ENCODE measurements at places on chromosomes 7 and 10. TPM values are rescaled to one million over a fixed set of nuclear protein-coding genes. Genes with fewer than 3 reads are reported as not detected.

DNA sequence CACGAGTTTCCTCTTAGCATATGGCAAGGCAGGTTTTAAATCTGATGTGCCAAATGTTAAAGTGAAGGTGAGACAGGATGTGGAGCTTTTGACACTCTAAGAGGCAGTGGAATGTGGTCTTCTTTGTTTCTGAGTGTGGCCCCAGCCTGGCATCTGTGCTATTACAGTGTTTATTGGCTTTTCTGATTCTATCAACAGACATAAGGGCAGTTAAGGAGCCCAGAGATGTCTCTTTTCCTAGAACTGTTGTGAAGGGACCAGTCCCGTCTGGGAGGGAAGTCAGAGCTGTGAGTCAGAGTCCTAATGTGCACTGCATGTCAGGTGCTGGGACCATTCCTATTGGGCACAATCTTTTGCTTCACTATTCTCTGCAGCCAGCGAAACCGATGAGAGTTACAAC lies 32.5 kb downstream of the TRUB1 start:
- DNase-seq: no peak

DNA sequence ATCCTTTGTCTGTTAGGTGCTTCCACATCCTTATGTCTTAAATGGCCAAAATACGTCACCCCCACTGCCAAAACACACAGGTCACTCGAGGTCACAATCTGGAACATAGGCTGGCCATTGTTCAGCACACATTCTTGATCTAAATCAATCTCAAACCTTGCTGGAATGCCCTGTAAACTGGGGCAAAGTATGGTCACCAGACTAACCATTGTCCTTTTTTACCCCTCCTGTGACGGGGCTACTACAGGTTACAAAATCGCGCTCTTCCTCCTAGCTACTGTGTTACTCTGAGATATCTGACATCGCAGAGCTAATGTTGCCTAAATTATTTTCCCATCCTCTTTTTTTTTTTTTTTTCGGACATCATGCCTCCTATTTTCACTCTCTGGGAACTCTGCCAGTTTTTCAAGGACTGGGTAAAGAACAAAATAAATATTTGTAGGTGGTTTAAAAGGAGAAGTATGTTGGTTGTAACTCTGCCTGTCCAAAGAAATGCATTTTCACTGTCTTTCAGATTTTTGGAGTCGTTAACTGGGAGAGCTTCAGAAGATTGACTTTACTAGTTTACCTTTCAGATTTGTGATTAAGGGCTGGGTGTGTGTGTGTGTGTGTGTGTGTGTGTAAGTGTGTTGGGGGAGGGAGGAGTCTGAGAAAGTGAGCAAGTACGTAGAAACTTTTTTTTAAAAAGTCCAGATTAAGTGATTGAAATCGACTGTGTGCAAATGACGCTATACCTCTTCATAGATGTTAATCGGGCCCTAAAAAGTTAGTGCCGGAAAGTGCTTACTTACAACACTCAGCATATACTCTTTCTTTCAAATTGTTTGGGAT lies 942 bp upstream of the KIAA1217 start:
- DNase-seq: no peak

DNA sequence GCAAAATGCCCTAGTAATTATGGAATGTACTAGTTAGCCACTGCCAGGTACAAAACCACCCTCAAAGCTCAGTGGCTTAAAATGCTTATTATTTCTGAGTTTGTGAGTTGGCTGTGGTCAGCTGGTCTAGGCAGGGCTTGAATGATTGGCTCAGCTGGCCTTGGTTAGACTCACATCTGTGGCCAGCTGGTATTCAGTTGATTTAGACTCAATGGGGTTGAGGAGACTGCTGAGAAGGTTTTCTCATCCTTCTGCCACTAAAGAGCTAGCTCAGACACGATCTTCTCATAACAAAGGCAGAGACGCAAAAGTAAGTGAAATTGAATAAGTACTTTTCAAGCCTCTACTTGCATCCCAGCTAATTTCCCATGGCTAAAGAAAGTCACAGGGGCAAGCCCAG lies 57.1 kb upstream of the CYP2C18 start:
- DNase-seq: no peak

DNA sequence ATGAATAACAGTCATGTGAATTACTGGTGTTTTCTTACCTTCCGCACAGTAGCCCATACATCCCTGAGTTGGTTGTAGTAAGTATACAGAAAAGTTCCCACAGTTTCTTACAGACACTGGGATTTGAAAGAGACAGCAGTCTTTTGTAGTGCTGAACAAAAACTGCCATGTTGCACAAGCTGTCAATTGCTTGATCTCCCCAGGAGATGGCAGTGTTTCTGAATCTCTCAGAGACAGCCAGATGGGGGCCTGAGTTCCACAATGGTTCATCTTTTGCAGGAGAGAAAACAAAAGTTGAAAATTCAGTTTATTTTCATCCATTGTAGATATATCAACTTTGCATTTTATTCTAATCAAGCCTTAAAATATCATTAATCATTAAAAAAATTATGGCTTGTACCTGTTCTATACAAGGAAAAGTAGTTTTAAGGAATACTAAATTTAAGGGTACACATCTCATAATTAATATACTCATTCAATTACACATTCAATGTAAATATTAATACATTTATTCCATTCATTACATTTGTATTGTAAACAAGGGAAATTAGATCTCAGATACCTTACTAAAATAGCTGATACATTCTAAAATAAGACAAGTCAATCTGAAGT lies 14.5 kb downstream of the VWDE start:
- DNase-seq: peak; percentile 72

GRCh38 chr7:116438267-116438666 lies 61.3 kb upstream of the CAV2 start:
- peak; percentile 40 for DNase-seq

GRCh38 chr7:5183899-5184298 lies 6.1 kb upstream of the WIPI2 start:
- no peak for DNase-seq

DNA sequence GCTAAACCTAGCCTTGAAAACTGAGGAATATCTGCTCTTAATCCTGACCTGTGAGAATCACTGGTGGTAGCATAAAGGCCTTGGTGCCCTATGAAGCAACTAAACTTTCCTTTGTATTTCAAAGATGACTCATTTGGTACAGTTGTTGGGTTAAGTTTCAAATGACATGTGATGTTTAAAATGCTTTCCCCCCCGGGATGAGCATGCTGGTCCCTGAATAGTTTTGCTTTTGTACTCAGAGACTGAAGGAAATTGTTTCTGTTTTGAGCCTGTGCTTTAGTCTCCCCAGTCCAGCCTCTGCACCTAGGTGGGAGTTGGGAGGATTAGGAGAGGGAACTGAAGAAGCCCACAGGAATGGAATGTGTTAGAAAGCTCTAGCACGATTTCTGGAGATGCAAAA lies 258.9 kb upstream of the NPY start:
- DNase-seq: no peak

- no peak for DNase-seq
Measured at GRCh38 chr7:87837597-87837996, 38.6 kb downstream of the SLC25A40 start.

DNA sequence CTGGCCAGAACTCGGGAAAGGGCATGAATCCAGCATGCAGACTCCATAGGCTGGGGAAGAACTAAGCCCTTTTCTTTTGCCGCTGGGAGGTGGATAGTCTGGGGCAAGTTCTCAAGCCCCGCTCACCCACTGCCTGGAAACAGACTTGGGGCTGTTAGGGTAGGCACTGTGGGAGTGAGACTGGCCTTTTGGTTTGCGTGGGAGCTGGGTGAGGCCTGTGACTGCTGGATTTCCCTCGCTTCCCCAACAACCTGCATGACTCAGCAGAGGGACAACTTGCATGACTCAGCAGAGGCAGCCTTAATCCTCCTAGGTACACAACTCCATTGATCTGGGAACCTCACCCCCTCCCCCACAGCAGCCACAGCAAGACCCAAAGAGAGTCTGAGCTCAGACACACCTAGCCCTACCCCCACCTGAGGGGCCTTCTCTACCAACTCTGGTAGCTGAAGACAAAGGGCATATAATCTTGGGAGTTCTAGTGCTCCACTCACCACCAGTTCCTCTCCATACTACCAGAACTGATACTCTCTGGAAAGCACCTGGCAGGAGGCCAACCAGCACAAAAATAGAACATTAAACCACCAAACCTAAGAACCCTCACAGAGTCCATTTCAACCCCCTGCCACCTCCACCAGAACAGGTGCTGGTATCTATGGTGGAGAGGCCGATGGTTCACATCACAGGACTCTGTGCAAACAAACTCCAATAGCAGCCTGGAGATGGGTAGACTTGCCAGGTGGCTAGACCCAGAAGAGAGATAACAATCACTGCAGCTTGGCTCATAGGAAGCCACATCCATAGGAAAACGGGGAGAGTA lies 81.4 kb upstream of the LAMB4 start:
- DNase-seq: peak; percentile 83

- no peak for DNase-seq
Measured at GRCh38 chr10:111873621-111874135, 309.9 kb downstream of the GPAM start.

- no peak for DNase-seq
Measured at GRCh38 chr10:130243015-130243414, 106.8 kb downstream of the GLRX3 start.

GRCh38 chr10:69874449-69874848 lies 72.7 kb downstream of the COL13A1 start:
- DNase-seq: no peak

DNA sequence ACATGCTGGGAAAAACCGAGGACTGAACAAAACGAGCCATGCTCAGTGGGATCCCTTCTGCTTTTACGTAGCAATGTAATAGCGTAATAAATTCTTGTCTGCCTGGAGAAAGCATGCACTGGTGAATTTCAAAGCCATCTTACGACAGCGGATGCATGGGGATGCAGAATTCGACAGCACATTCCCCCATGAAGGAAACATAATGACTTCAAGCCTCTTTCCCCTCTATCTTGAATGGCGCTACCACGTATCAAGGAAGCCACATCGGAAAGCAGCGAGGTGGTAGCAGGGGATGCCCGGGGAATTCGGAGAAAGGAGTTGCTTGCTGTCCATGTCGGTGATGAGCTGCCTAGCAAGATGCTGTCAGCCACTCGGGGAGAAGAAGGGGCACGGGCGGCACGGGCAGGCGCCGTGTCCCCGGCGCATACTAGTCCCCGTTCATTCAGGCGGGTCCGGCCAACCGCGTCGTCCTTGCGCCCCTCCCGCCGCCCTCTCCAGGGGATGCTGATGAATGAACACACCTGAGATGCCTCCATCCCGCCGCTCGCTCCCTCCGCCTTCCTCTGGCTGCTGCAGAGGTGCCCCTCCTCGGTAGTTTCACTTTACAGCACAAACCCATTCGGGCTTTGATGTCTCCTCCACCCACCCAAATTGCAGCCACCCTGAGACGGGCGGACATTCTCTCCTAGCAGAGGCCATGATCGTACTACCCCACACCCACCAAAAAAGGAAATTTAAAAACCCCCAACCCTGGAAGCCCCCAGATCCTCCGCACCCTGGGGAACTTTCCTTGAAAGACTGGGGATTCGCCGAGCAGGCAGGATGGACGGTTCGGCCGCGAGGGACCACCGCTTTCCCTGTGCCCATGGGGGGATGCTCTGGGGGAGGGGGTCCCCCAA lies 644 bp downstream of the SORBS1 start:
- DNase-seq: no peak

- DNase-seq: no peak
Measured at GRCh38 chr10:71831646-71832552, 19.2 kb downstream of the PSAP start.

- DNase-seq: no peak
Measured at GRCh38 chr7:133699386-133699785, 427.8 kb upstream of the LRGUK start.

DNA sequence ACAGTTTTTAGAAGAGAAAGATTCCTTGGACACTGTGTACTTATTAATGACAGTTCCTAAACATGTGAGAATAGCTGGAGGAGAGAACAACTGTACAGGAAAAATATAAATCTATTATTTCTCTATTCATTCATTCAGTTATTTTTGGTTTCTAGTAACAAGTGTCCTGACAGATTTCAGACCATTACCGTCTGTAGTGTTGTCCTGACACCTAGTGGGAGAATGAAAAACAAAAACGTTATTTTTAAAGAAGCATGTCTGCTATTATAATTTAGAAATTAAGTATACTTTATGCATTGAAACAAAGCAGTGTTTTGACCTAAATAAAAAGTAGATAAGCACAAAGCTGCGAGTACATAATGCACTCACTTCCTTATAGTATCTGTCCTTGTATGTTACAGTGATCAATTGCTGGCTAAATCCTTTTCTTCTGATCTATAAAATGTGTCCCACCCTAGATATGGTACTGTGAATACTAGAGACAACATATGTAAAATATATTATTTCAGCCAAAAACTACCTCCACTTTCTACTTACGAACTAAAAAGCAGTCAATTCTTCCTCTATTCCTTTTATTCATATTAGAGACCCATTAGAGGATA lies 575.6 kb downstream of the ARL4A start:
- DNase-seq: peak; percentile 52

GRCh38 chr7:22318376-22318775 lies 38.6 kb downstream of the RAPGEF5 start:
- DNase-seq: no peak

- no peak for DNase-seq
Measured at GRCh38 chr10:129922598-129923123, 41.4 kb downstream of the EBF3 start.

DNA sequence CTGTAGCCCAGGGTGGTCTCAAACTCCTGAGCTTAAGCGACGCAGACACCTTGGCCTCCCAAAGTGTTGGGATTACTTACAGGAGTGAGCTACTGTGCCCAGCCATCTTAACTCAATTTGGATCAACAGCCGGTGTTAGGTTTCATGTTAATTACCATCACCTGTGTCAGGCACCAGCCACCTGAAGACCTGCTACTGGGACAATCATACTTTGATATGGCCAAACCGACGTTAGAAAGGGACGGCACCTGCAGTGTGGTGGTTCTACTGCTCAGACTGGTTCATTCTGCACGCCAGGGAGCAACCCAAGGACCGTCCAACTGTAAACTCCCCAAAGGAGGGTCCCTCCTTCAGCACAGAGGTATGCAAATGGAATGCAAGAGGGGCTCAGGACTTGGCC lies 74.2 kb upstream of the CYTH3 start:
- no peak for DNase-seq

- no peak for DNase-seq
Measured at GRCh38 chr10:12431151-12432101, 82.1 kb downstream of the CAMK1D start.

- no peak for DNase-seq
Measured at GRCh38 chr7:7351832-7352231, 169.5 kb downstream of the C1GALT1 start.

GRCh38 chr10:70109064-70109729 lies 23.4 kb downstream of the AIFM2 start:
- DNase-seq: no peak

- DNase-seq: peak; percentile 36
Measured at GRCh38 chr7:91784469-91784868, 96.0 kb downstream of the MTERF1 start.

The PRR15 gene
- not detected for total RNA-seq

The C7orf33 gene
- total RNA-seq: not detected

The PDGFA gene
- 20.3 TPM for total RNA-seq

The ANKRD30A gene
- total RNA-seq: not detected

The BTBD16 gene
- 0.45 TPM for total RNA-seq

The MACC1 gene
- total RNA-seq: 9.4 TPM

The AMZ1 gene
- total RNA-seq: not detected

The AMPH gene
- not detected for total RNA-seq

The TMEM213 gene
- total RNA-seq: not detected

The PNLIPRP2 gene
- total RNA-seq: not detected

The WNT8B gene
- 0.10 TPM for total RNA-seq

The IL6 gene
- 207 TPM for total RNA-seq

The NPC1L1 gene
- 0.09 TPM for total RNA-seq
